GF-D8 (cell line): ENCODE measurements at places on chromosomes 13 and 19.

DNA sequence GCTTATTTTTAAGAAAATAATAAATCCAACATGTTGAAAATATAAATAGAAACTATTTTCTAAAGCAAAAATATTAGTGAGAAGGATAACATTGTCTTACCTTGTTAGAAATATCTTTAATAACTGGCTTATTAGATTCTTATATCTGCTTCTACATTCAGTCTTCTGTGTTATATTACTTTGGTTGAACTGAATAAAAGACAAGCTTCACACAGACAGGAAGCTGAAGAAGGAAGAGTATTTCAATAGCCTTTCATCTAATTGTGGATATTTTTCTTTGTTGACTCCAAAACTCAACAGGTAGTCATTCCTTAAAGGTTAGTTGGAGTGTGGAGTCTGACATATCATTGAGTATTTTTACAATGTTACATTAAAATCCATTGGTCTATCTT lies 10.9 kb downstream of the SETDB2 start:
- no peak for DNase-seq

DNA sequence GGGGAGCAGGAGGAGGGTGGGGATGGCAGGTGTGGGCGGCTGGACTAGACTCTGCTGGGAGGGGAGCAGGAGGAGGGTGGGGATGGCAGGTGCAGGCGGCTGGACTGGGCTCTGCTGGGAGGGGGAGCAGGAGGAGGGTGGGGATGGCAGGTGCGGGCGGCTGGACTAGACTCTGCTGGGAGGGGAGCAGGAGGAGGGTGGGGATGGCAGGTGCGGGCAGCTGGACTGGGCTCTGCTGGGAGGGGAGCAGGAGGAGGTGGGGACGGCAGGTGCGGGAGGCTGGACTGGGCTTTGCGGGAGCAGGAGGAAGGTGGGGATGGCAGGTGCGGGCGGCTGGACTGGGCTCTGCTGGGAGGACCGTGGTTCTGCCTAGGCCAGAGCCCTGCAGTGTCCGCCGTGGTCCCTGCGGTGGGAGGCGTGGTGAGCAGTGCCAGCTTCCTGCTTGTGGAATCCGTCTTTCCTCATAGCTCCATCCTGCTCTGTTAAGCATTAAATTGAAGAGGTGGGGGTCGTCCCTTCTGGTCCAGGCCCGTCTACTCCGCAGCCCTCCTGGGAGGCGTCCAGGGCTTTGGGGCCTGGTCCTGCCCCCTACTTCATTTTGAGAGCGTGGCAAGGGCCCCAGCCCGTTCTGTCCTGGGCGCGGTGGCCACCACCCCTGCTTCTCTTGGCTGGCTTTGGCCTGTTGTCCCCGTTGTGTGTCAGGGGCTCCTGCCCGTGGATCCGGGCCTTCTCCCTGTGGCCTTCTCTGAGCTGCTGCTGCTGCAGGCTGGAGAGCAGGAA lies 4.7 kb downstream of the SPPL2B start:
- DNase-seq: peak; percentile 31

DNA sequence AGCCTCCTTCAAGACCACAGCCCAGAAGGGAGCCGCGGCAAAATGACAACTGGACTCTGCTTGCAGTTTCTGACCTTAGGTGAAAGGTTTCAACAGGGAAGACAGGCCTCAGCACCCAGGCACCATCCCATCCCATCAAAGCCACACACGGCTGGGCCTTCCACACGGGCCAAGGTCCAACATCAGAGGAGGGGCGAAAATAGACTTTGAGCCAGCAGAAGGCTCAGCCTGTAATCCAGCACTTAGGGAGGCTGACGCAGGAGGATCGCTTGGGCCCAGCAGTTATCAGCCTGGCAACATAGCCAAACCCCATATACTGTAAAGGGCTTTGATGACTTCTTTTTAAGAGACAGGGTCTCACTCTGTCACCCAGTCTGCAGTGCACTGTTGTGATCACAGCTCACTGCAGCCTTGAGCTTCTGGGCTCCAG lies 26.8 kb upstream of the TINCR start:
- no peak for DNase-seq

- no peak for DNase-seq
Measured at GRCh38 chr19:18966307-18966706, 25.3 kb upstream of the HOMER3 start.

DNA sequence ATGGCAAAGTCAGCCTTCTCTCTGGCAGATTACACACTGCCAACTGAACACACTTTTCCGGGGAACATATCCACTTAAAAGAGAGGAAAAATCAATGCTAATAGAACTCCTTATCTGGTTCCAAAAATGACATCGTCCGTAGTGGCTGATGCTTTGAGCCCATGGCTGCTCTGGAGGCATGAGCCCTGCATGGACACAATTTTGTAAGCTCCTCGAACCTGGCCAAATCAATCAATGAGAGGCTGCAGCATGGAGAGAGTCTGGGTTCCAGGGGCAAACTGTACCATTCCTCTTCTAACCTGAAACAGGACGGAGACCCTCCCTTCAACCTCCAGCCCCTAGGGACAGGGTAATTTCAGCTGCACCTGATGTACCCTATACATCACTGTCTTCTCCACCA lies 21.0 kb upstream of the TSHZ3 start:
- no peak for DNase-seq
